ENCODE measurements at places on chromosomes 3 and 15. TPM values are rescaled to one million over a fixed set of nuclear protein-coding genes. Genes with fewer than 3 reads are reported as not detected.

- H3K36me3 ChIP-seq: no peaks in the 10 kb centered on the region
- no peak overlapping the region for H3K4me3 ChIP-seq
- H3K27ac ChIP-seq: no peak overlapping the region
- H3K27me3 ChIP-seq: no peaks in the 10 kb centered on the region
- no peak for DNase-seq
Measured at GRCh38 chr3:72903004-72903403, 15.2 kb downstream of the GXYLT2 start.

DNA sequence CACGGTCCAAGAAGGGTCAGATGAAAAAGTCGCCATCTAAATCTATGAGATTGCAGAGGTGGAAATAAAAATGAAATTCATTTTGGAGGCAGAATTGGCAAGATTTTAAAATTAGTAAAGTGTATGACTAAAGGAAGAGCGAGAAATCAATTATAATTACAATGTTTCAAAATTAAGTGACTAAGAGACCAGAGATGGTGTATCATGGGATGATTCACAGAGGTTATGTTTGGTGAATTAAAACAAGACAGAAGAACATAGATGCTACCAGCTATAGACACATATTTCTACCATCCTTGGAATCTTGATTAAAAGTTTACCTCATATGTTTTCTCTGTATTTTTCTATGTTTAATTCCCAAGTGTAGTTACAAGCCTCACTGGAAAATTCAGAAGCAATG, 308.9 kb upstream of the DNAJC19 start:
- no peaks in the 10 kb centered on the region for H3K27me3 ChIP-seq
- H3K4me1 ChIP-seq: no peaks in the 10 kb centered on the region
- H3K27ac ChIP-seq: no peak overlapping the region
- no peak overlapping the region for H3K4me3 ChIP-seq
- DNase-seq: no peak

DNA sequence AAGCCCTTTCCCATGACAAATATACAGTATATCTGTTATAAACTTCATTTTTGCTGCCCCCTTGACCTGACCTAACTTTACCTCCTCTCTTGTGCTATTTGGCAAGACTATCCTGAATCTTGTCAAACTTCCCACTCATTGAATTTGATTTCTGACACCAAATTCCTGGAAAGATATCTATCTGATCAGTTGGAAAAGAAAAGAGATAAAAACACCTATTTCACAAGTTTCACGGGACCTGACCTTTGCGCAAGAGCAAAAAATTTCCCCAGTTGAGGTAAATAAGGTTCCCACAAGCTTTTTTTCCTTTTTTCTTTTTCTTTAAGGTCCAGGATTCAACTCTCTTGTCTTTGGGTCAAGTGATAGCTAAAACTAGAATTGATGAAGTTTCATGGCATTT, 189.2 kb upstream of the LPP start:
- DNase-seq: no peak
- no peak overlapping the region for H3K4me3 ChIP-seq
- no peaks in the 10 kb centered on the region for H3K4me1 ChIP-seq
- no peak overlapping the region for H3K27ac ChIP-seq
- no peaks in the 10 kb centered on the region for H3K36me3 ChIP-seq
- no peaks in the 10 kb centered on the region for H3K27me3 ChIP-seq

GRCh38 chr15:44082558-44083157, 112.4 kb downstream of the FRMD5 start:
- no peaks in the 10 kb centered on the region for H3K27me3 ChIP-seq
- H3K36me3 ChIP-seq: no peaks in the 10 kb centered on the region
- H3K27ac ChIP-seq: no peak overlapping the region
- H3K4me1 ChIP-seq: no peaks in the 10 kb centered on the region
- no peak for DNase-seq
- no peak overlapping the region for H3K4me3 ChIP-seq

GRCh38 chr15:91965501-91966193, 112.1 kb downstream of the SLCO3A1 start:
- DNase-seq: no peak
- no peaks in the 10 kb centered on the region for H3K36me3 ChIP-seq

GRCh38 chr3:171874879-171875278, 31.7 kb downstream of the TMEM212 start:
- H3K4me3 ChIP-seq: no peak overlapping the region
- no peak overlapping the region for H3K27ac ChIP-seq
- H3K36me3 ChIP-seq: no peaks in the 10 kb centered on the region
- peaks cover 15% of the 10 kb centered on the region for H3K4me1 ChIP-seq

DNA sequence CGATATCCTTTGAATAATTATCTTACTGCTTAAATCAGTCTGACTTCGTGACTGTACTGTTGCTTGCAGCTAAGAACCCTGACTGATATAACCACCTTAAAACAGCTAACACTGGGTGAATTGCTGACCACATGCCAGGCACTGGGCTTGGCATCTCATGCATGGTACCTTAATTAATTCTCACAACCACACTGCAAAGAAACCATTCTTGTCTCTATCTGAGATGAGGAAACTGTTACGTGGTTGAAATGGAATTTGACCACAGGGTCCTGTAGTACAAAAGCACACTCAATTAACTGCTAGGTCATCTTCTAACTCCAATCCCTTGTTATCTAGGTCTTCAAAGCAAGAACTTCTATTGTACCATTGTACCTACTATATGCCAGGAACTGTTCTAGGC, 92.7 kb upstream of the PRICKLE2 start:
- no peak overlapping the region for H3K4me3 ChIP-seq
- H3K27me3 ChIP-seq: no peaks in the 10 kb centered on the region
- no peaks in the 10 kb centered on the region for H3K4me1 ChIP-seq
- H3K27ac ChIP-seq: no peak overlapping the region

DNA sequence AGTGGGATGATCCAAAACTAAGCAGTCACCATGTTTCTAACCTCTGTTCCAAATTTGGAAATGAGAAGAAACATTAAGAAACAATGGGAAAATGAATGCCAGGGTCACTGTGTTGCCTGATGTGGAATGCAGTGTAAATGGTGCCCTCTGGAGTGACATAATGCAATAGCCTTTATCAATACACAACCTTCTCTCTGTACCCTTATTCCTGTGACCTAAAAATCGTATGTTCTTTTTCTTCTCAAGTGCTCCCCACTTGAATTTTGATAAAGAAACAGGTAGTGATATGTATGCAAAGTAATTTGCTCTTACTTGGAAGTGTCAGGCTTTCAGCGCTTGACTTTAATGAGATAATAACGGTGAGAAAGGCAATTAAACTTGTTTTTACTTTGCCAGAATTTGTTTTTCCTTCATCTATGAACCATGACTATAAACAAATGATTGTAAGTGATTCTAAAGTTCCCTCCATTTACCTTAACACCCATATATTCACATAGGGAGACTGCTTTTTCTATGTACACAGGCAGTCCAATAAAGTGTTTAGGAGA, 145.8 kb upstream of the THRB start:
- no peak overlapping the region for H3K27ac ChIP-seq
- H3K27me3 ChIP-seq: no peaks in the 10 kb centered on the region
- no peak overlapping the region for H3K4me3 ChIP-seq
- H3K4me1 ChIP-seq: peaks cover 1% of the 10 kb centered on the region
- DNase-seq: no peak
- no peaks in the 10 kb centered on the region for H3K36me3 ChIP-seq

- H3K27me3 ChIP-seq: no peaks in the 10 kb centered on the region
- no peaks in the 10 kb centered on the region for H3K4me1 ChIP-seq
- no peak overlapping the region for H3K4me3 ChIP-seq
- no peak for DNase-seq
Measured at GRCh38 chr3:36648241-36649034, 115.9 kb downstream of the DCLK3 start.

DNA sequence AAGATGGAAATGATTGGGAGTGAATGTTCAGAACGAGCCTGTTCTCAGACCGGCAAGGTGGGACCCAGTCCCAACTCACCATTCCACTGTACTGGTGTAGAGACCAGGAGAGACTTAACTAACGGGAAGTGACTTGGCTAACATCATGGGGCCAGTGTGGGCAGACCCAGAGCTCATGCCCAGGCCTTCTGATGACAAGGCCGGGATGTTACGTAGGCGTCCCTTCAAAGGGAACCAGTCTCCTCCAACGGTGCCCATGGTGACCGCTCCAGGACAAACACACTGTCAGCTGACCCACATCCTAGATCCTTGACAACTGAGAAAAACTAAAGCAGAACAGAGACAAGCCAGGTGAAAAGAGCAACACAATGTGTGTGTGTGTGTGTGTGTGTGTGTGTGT, 128.4 kb upstream of the HACD2 start:
- H3K4me3 ChIP-seq: no peak overlapping the region
- peaks cover 14% of the 10 kb centered on the region for H3K4me1 ChIP-seq
- no peak overlapping the region for H3K27ac ChIP-seq
- H3K36me3 ChIP-seq: no peaks in the 10 kb centered on the region
- H3K27me3 ChIP-seq: no peaks in the 10 kb centered on the region
- no peak for DNase-seq

DNA sequence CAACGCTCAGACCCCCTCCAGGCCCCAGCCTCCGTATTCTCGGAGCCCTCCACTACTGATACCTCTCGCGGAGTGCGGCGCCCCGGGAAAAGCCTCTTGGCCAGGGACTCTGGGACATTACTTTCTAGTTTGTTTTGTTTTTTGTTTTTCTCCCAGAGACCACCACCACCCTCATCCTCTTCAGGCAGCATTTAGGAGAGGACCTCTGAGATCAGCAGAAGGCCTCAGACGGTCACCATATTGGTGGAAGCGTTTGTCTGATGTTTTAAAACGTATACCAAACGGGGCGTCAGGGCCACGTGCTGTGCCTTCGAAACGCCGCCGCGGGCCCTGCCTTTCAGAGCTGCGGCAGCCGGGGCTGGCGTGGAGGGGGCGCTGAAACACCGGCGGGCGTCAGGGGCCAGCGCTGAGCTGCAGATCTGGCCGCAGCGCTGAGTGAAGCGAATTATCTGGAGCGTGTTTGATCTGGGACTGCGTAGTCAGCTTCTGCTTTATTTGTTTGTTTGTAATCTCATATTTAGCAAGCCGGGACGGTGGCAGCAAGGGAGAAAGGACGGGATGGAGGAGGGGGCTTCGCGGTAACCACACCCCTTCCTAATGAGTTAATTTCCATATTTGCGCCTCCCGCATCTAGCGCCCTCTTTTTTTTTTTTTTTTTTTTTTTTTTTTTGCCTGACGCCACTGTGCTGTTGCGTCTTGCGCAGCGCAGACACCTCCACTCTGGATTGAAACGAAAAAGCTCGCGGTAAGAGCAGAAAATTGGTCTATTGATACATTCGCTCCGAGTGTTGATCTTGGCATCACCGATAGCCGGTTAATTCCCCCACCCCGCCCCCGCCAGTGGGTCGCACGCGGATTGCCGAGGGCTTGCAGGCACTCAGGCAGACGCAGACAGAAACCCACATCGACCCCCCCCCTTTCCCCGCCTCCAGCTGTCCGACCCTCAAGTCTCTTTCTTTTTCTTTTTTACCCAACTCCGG, 14.9 kb downstream of the SOX2 start:
- no peaks in the 10 kb centered on the region for H3K27me3 ChIP-seq
- no peak for DNase-seq
- H3K4me3 ChIP-seq: peak overlapping the region; percentile 23
- no peak overlapping the region for H3K27ac ChIP-seq
- H3K36me3 ChIP-seq: no peaks in the 10 kb centered on the region

GRCh38 chr3:179265875-179266274, 15.0 kb upstream of the KCNMB3 start:
- H3K36me3 ChIP-seq: no peaks in the 10 kb centered on the region
- no peak overlapping the region for H3K4me3 ChIP-seq
- no peaks in the 10 kb centered on the region for H3K27me3 ChIP-seq
- H3K27ac ChIP-seq: no peak overlapping the region
- DNase-seq: no peak
- no peaks in the 10 kb centered on the region for H3K4me1 ChIP-seq

DNA sequence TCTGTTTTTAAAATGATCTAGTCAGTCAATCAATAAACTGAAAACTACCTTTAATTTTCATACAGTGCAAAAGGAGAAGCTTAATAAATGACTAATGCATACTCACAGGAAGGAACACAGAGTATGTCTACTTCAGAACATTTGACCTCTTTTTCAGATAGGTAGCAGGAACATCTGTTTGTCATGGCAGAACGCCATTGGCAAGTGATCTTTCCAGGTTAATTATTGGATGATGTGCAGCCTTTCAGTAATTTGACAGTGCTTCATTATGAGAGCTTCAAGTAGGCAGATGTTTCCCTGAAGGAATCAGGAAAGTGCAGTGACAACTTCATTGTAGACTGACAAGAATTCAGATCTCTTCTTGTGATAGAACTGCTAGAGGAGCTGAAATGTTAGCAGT, 325.0 kb downstream of the OTOL1 start:
- H3K27ac ChIP-seq: no peak overlapping the region
- DNase-seq: no peak
- no peak overlapping the region for H3K4me3 ChIP-seq
- H3K4me1 ChIP-seq: no peaks in the 10 kb centered on the region
- H3K27me3 ChIP-seq: no peaks in the 10 kb centered on the region
- H3K36me3 ChIP-seq: no peaks in the 10 kb centered on the region

- peak; percentile 82 for DNase-seq
- H3K4me3 ChIP-seq: peak overlapping the region; percentile 0
- H3K4me1 ChIP-seq: peaks cover 42% of the 10 kb centered on the region
- H3K27ac ChIP-seq: no peak overlapping the region
- no peaks in the 10 kb centered on the region for H3K36me3 ChIP-seq
Measured at GRCh38 chr15:40106203-40107161, 2.2 kb downstream of the BMF start.

DNA sequence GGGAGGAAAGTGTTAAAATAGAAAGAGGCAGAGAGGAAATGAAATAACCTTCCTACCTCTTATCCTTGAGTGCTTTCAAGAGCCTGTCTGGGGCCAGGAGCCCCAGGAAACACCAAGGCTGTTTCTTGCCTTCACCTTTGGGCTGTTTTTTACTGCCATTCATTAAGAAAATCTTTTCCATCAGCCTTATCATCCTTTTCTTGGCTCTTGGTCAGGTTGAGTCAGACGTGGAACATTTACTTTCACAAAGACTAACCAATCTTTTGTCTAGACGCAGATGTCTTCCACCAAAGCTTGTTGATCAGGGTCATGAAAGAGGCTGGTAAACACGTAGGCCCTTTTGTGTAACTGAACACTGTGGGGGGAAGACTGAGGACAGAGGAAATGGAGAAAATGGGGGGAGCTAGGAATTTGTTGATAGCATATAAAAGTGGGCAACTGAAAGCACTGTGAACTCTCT, 151.0 kb upstream of the THBS1 start:
- DNase-seq: no peak
- H3K27me3 ChIP-seq: no peaks in the 10 kb centered on the region
- no peak overlapping the region for H3K4me3 ChIP-seq

GRCh38 chr3:149541091-149541491, 66.6 kb downstream of the TM4SF4 start:
- H3K4me1 ChIP-seq: peaks cover 21% of the 10 kb centered on the region
- no peaks in the 10 kb centered on the region for H3K27me3 ChIP-seq
- no peak for DNase-seq

CAND2 gene
- 17.6 TPM for total RNA-seq

CCR5 gene
- 1.8 TPM for total RNA-seq

SMCO1 gene
- total RNA-seq: not detected

MCF2L2 gene
- total RNA-seq: 1.1 TPM

GREM1 gene
- not detected for total RNA-seq

SEMA3B gene
- total RNA-seq: 52.4 TPM

TBC1D21 gene
- total RNA-seq: not detected

ZNF502 gene
- total RNA-seq: 6.8 TPM

ACTRT3 gene
- 0.34 TPM for total RNA-seq

RBMS3 gene
- total RNA-seq: 76.5 TPM

SLCO2A1 gene
- 16.7 TPM for total RNA-seq

ACAN gene
- total RNA-seq: 0.50 TPM

LMAN1L gene
- total RNA-seq: not detected

SLITRK3 gene
- 0.17 TPM for total RNA-seq

SEMA3G gene
- total RNA-seq: 3.6 TPM

BFSP2 gene
- not detected for total RNA-seq

NR2E3 gene
- total RNA-seq: not detected

Measured in ovary (tissue), 10 donors.